GM06990 (cell line): ENCODE measurements at places on chromosomes 6 and 20.
A peak's percentile ranks its signal among the peaks of the same experiment; 100 is the strongest.

GRCh38 chr6:2193931-2194330 lies 51.5 kb downstream of the GMDS start:
- no peak for DNase-seq

DNA sequence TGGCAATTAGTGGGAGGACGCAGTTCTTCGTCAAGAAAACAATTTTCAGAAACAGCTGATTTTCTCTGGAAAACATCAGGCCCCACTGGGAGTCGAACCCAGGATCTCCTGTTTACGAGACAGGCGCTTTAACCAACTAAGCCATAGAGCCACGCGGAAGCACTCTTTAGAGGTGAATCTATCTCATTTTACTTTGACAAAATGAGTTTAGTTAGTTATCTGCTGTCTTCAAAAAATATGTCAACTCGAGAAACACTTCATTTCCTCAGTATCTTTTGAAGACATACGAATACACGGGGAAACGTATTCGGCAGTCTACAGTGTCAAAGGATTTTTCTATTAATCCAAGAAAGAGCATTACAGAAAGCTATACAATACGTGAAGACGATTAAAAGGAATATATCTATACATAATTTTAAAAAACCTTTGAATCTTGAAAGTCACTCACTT lies 26.7 kb downstream of the GPX6 start:
- peak; percentile 43 for DNase-seq

GRCh38 chr6:7373739-7374138 lies 15.8 kb downstream of the CAGE1 start:
- DNase-seq, result no peak

DNA sequence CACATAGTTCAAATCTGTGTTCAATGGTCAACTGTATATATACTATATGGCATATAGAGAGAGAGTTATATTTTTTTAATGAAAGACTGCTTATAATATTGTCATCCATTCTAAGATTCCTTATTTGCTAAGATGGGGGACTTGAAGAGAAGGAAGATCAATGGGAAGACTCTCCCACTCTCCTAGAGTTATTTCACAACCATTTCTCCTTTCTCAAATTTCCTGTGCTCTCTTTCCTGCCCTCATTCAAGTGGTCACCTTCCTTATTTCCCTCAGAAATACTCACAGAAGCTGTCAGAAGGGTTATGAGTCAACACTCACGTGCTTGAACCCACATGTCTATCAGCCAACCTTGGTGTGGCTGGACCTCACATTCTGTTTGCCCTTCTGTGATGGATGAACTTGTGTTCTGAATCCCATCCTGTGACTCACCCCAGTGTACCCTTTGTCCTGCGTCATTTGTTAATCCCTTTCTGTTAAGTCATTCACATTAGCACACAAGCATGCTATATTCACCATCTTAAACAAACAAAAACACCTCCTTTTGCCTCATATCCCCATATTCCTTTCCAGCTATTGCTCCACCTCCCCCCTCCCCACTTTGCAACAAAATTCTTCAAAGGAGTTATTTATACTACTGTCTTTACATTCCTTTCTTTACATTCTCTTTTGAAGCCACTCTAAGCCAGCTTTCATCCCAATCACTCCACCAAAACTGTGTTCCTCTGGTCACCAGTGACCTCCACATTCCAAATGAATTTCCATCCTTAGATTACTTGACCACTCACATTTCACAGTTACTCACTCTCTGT lies 279.3 kb upstream of the TCF21 start:
- no peak for DNase-seq

DNA sequence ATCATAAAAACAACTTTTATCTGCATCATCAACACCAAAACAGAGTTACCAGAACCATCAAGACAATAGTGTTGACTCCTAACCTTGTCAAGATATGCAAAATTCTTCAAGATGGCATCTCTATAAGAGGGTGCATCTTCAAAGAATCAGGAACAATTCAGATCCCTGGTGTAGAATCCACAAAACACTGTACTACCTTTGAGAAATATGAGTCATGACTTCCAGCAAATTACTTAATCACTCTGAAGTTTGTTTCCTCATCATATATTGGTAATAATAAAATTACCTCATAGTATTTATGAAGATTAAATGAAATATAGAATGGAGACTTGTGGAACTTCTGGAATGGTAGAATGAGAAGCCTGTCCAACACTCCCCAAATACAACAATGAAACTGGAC lies 221.3 kb upstream of the SUPT3H start:
- no peak for DNase-seq

GRCh38 chr20:63542696-63543095 lies 4.9 kb downstream of the SRMS start:
- DNase-seq, result peak; percentile 74

DNA sequence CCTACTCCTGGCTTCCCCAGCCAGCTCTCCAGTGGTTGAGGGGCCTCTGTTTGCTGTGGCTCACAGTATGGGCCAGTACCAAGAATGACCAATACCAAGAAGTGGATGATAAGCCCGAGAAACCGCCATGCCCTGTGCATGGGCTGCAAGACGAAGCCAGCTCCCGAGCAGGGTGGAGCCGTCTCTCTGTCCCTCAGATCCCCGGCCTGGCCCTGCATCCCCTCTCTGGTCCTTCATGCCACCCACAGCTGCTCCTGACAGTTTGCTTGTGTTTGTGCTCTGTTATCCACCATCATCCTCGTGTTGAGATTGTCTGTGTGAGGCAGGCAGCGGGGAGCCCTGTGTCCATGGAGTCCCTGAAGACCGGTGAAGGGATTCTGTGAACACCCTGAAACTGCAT lies 36.1 kb downstream of the GABRR2 start:
- no peak for DNase-seq

- DNase-seq, result no peak
Measured at GRCh38 chr6:90715093-90715655, 128.3 kb upstream of the MAP3K7 start.
